Lung (tissue), 17 donors: ENCODE measurements at places on chromosomes 13 and 19. TPM values are rescaled to one million over a fixed set of nuclear protein-coding genes. Genes with fewer than 3 reads are reported as not detected.
A peak's percentile ranks its signal among the peaks of the same experiment; 100 is the strongest.

The ADAT3 gene
- 11.9 TPM for total RNA-seq

The SH2D3A gene
- total RNA-seq, result 30.6 TPM

The ADGRE3 gene
- total RNA-seq, result 1.6 TPM

The ERF gene
- 24.2 TPM for total RNA-seq

The ZNF253 gene
- total RNA-seq, result 6.1 TPM

The SLC25A41 gene
- total RNA-seq, result not detected

The SUPT20H gene
- 134 TPM for total RNA-seq

The XAB2 gene
- 41.4 TPM for total RNA-seq

The RFPL4AL1 gene
- not detected for total RNA-seq

The DNAJC15 gene
- total RNA-seq, result 20.0 TPM

The COL5A3 gene
- 15.1 TPM for total RNA-seq

The FCHO1 gene
- 6.1 TPM for total RNA-seq

The LENG1 gene
- total RNA-seq, result 8.5 TPM

The ZNF285 gene
- total RNA-seq, result 1.4 TPM

The TEX101 gene
- total RNA-seq, result not detected

The CEACAM20 gene
- not detected for total RNA-seq

The ZIC2 gene
- total RNA-seq, result not detected

The AMH gene
- 2.1 TPM for total RNA-seq

The STOML3 gene
- 5.1 TPM for total RNA-seq

The KLK11 gene
- 38.6 TPM for total RNA-seq

The SCN1B gene
- 1.5 TPM for total RNA-seq

- DNase-seq, result peak; percentile 63
Observed at GRCh38 chr19:45311621-45312020, 11.1 kb downstream of the CKM start.

DNA sequence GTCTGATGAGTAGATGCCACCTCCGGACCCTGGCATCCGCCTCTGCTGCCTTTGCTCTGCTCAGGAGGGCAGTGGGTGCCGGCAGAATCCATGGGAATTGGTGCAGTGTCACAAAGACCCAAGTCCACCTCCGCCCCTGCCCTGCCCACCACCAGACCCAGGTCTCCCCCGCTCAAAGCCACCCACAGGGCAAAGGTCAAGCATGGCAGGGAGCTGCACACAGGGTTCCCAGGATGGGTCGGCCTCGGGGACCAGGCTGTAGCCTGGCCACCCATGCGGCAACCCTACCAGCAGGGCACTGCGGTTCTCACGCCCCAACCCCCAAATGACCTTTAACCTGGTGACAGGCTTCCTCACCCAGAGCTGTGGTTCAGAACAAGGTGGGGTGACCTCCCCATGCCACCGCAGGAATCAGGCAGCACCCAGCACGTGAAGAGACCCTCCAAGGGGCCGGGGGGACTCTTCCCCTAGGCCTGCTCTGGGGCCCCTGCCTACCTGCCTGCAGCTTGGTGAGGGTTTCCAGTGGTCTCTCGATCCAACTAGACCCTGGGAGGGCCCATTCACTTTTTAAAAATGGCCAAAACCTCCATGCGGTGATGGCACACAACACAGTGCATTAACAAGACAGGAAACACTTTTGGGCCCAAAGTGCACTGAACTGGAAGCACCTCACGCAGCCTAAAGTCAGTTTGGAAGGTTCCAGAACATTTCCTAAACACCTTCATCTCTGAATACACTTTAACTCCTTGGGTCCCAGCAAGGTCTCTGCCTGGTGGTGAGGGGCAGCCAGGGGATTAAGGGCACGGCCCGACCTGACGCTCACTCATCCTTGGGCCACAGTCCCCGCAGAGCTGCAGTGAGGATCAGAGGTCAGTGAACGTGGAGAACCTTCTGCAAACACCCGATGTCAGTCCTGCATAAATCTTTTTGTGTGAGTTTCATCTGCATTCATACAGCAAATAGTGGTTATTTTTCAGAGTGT, 11.0 kb downstream of the GAS6 start:
- DNase-seq, result no peak

- no peak for DNase-seq
Observed at GRCh38 chr13:66826398-66826797, 403.7 kb downstream of the PCDH9 start.

- peak; percentile 54 for DNase-seq
Observed at GRCh38 chr19:40599902-40600569, 1.1 kb upstream of the LTBP4 start.

- peak; percentile 78 for DNase-seq
Observed at GRCh38 chr13:51000571-51001260, 91.1 kb downstream of the RNASEH2B start.

- no peak for DNase-seq
Observed at GRCh38 chr13:92500192-92500591, 726.4 kb upstream of the GPC6 start.

GRCh38 chr13:31530922-31531321, 208.4 kb upstream of the RXFP2 start:
- peak; percentile 27 for DNase-seq

GRCh38 chr19:51147663-51148062, 5.6 kb downstream of the SIGLEC7 start:
- peak; percentile 58 for DNase-seq

GRCh38 chr19:16385821-16386220, 61.2 kb downstream of the KLF2 start:
- DNase-seq, result no peak

GRCh38 chr13:40207001-40207478, 459.4 kb downstream of the FOXO1 start:
- DNase-seq, result no peak

DNA sequence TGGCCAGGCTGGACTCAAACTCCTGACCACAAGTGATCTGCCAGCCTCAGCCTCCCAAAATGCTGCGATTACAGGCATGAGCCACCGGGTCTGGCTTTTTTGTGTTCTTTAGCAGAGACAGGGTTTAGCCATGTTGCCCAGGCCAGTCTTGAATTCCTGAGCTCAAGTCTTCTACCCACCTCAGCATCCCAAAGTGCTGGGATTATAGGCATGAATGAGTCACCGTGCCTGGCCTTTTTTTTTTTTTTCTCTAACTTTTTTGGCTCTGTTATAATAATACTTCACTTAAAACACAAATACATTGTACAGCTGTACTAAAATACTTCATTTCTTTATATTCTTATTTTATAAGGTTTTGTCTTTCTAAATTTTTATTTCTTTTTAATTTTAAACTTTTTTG, 599.5 kb upstream of the PCDH9 start:
- DNase-seq, result no peak

GRCh38 chr19:33401683-33402420, 28.3 kb downstream of the CEBPG start:
- no peak for DNase-seq

DNA sequence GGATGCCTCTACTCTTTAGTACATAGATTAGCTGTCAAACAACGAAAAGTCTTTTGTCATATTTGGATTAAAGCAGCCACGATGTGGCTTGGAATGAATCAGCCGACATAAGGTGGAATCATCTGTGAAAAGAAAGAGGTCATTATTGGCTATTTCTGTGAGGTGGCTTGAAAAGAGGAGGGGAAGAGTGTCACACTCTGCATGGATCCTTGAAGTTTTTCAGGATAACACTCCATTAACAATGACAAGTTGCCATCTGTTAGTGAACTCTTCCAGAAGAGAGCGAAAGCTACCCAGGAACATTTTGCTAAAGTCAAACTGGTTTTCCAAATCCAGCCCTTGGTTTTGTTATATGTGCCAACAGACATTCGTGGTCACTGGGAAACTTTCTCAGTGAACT, 1604.8 kb downstream of the OLFM4 start:
- no peak for DNase-seq

GRCh38 chr19:50659318-50660087, 10.3 kb downstream of the C19orf81 start:
- DNase-seq, result no peak

- no peak for DNase-seq
Observed at GRCh38 chr13:76820759-76821158, 65.4 kb downstream of the KCTD12 start.

GRCh38 chr13:44792096-44792495, 197.2 kb downstream of the NUFIP1 start:
- no peak for DNase-seq

- DNase-seq, result no peak
Observed at GRCh38 chr19:4500841-4501591, 17.3 kb downstream of the PLIN4 start.

DNA sequence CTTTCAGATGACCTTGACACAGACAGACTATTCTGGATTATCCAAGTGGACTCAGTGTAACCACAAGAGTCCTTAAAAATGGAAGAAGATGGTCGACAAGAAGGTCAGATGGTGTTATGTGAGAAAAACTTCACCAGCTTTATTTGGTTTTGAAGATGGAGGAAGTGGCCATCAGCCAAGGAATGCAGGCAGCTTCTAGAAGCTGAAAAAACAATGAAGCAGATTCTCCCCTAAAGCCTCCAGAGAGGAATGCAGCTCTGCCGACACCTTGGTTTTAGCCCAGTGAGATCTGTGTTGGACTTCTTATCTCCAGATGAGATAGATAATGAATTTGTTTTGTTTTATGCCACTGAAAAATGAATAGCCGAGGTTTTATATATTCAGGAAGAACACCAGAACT, 501.5 kb downstream of the DCT start:
- no peak for DNase-seq

DNA sequence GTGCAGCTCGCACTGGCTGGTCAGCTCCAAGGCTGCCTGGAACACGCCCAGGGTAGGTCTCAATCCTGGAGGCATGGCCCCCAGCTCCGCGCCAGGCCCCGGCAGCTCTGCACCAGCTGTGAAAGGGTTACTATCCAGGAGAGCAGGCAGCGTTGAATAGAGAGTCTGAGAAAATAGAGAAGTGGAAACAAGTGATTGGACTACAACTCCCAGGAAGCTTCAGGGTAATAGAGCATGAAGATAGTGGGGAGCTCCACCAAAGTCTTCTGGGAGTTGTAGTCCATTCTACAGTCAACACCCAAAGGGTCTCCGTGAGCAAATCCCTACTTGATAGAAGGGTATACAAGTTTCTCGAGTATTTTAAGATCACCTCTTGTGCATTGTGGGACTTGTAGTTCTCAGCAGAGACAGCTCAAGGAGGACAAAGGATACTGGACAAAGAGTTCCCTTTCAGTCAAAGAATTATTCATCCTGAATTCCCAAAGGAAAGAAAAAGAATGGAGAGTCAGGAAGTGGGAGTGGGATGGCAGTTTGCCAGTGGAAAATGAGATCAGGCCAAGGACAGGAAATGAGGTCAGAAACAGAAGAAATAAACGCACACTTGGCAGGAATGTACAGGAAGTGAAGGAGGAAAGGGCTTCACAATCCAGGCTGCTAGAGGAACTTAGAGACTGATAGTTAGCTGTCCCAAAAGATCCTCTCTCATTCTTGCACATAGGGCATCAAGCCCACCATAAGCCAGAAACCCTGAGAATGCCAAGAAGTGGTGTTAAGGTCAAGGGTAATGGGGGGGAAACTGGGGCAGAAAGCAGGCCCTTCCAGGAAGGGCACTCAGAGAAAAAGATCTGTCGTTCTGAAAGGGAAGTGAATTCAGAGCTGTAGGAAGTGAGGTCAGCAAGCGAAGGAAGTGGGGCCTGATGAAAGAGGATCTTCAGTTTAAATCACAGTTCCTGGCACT, 5.5 kb upstream of the MAMSTR start:
- peak; percentile 89 for DNase-seq

DNA sequence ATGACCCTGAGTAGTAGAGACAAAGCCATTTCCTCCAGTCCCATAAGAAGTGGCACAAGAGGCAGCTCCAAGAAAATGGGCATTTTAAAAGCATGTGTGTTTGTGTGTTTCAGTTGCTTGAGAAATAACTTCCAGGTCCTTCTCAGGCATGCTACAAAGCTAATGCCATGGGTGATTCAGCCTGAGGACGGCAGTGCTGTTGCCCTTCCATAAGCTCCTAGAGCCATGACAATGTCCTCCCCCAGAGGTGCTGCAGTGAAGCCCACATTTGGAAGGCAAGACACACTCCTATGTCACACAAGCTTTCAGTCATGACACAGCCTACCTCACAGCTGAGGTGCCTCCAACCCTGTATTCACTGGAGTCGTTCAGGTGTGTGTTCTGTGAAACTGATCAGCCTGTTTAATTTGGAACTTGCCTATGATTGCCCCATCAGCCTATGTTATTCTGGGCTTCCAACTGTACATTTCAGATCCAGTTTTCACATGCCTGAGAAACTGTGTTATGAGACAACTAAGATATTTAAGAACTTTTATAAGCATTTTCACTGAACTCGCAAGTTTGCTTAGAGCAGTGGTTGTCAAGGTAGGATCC, 213.6 kb downstream of the FOXO1 start:
- no peak for DNase-seq

- no peak for DNase-seq
Observed at GRCh38 chr13:77339408-77339807, 12.5 kb upstream of the MYCBP2 start.

- no peak for DNase-seq
Observed at GRCh38 chr19:17333611-17334413, 843 bp downstream of the ANO8 start.

DNA sequence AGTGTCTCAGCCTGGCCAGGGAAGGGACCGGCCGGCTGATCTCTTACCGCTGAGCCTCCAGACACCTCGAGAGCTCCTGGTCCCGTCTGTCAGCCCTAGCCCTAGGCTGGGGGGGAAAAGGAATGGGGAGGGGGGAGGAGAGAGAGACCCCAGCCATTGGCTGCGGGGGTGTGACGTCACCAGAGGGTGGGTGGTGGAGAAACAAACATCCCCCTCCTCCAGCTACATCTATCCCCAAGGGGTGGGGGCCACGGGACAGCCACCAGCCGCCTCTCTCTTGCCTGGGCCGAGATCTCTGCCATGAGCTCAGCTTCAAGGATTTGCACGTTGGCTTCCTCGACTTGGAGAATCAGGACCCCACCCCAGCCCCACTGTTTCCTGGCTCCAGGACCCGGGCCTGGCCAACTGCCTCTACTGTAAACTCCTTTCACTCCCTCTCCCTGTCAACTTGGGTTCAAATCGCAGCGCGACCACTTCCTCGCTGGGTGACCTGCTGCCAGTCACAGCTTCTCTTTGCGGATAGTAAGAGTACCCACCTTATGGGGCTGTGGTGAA, at the start of gene PRX:
PRX (minus strand) TSS at position 88 of the 555 bp plus-strand sequence. CDS start 5,446 bp downstream, outside the sequence.
- DNase-seq, result peak; percentile 64

- peak; percentile 44 for DNase-seq
Observed at GRCh38 chr19:632579-633067, 714 bp downstream of the POLRMT start.

GRCh38 chr19:55694656-55695491, 19.8 kb downstream of the EPN1 start:
- DNase-seq, result no peak

DNA sequence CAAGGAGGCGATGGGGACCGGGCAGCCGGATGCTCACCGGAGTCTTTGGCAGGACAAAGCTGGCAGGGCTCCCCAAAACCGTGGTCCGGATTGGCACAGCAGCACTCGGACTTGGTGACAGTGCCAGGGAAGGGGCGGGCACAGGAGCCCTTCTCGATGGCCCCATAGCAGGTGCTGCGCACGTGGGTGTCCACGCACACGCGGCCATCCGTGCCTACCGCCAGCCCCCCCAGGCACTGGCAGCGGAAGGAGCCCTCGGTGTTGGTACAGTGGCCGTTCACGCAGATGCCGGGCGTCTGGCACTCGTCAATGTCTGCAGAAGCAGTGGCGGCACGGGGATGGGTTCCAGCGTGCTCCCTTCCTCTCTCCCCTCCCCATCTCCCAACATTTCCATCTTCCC, 17.9 kb downstream of the FBN3 start:
- no peak for DNase-seq

- DNase-seq, result no peak
Observed at GRCh38 chr13:51330791-51331190, 8.7 kb upstream of the SERPINE3 start.

- DNase-seq, result no peak
Observed at GRCh38 chr19:18063463-18063862, 23.3 kb downstream of the IL12RB1 start.
